ENCODE measurements at places on chromosomes 7 and 10.

GRCh38 chr10:125762692-125763648 is 12.7 kb downstream of the MMP21 start:
- DNase-seq, result peak; percentile 43

DNA sequence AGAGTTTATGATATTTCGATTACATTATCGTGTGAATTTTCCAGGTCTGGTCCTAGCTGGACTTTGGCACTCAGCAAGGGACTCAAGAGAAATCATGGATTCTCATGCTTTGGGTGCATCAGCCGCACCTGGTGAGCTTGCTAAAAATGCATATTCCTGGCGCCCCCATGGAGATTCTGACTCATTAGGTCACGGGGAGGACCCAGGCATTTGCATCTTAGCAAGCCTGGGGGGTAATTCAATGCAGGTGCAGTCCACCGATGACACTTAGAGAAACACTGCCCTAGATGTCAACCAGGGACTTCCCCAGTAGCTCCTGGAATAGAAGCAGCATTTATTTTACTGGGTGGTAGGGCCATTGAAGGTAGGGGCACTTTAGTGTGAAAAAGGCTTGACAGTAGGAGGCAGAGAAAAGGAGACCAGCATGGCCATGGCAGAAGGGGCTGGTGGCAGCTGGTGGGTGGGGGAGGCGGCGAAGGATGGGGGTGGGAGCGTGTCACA is 29.9 kb upstream of the PDCD4 start:
- DNase-seq, result no peak

- no peak for DNase-seq
Measured at GRCh38 chr10:24802378-24802777, 78.7 kb upstream of the ARHGAP21 start.

DNA sequence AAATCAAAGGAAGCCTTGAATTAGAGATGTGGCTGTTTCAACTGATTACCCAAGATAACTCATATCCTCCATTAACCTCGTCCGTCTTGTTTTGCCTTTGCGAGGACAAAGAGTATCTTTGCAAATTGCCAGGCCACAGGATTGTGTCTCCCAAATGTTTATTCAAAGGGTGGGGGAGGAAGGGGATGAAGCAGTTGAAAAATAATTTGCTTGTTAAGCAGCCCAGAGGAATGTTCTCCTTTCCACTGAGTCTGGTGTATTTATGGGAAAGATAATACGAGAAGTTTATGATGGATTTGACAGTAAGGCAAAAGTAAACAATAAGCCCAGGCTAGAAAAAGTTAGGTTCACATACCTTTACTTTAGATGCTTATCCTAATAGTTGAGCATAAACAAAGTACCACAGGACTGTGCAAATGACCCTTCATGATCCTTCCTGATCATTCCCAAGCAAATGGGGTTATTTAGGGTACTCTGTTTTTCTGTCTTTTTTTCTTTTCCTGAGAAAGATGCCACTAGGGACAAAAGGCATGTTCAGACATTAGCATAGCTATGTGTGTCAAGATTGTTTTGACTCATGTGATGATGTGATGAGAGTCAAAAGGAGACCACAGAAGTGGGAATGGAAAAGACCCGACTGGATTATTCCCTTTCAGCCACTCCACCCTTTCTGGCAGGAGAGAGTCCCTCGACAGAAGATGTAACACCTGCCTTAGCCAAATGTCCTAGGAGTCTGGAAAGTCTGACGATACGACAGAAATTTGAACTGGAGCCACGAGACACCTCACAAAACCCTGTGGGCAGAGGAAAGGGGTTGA is 243.0 kb upstream of the GLI3 start:
- DNase-seq, result no peak

- no peak for DNase-seq
Measured at GRCh38 chr7:54810401-54810800, 51.4 kb upstream of the SEC61G start.

DNA sequence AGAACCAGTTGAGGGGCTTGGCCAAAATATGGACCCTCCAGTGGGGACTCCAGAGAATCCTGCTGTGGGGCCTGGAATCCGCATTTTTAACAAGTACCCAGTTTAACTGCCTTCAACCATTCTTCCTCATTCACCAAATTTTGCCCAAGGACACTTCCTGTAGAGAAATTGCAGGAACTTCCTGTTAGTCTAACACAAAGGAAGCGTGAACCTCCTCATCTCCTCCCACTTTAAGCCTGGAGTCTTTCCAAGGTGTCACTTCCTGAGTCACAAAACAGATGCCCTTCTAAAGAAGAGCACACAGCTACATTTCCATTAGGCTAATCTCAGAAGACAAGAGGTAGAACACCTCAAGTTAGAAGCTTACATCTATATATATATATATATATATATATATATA is 188.4 kb downstream of the PPP1R17 start:
- no peak for DNase-seq

DNA sequence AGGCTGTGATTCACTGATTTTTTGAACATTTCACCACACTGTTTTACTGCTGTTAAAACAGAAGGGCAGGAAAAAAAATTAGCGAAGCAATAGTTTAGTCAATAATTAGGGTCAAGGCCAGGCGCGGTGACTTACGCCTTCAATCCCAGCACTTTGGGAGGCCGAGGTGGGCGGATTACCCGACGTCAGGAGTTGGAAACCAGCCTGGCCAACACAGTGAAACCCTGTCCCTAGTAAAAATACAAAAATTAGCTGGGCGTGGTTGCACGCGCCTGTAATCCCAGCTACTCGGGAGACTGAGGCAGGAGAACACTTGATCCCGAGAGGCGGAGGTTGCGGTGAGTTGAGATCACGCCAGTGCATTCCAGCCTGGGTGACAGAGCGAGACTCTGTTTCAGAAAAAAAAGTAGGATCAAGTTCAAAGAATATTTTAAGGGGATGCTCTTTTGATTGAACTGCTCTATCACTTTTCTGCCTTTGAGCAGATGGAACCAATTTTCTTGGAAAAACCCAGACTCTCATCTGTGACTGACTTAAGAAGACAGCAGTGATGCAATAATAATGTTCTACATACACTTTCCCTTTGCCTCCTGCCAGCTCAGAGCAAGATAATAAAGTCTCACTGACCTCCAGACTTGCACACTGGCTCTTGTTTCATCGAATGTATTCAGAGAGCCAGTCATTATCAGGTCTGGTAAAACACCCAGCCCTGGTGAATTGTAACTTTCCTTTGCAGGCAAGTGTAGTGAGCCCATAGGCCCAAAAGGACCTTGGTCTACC is 1.6 kb upstream of the PPA1 start:
- no peak for DNase-seq
